ENCODE measurements at places on chromosomes 4 and X.
A peak's percentile ranks its signal among the peaks of the same experiment; 100 is the strongest.

GRCh38 chrX:40933132-40933705, 152.0 kb upstream of the USP9X start:
- peak; percentile 35 for DNase-seq

DNA sequence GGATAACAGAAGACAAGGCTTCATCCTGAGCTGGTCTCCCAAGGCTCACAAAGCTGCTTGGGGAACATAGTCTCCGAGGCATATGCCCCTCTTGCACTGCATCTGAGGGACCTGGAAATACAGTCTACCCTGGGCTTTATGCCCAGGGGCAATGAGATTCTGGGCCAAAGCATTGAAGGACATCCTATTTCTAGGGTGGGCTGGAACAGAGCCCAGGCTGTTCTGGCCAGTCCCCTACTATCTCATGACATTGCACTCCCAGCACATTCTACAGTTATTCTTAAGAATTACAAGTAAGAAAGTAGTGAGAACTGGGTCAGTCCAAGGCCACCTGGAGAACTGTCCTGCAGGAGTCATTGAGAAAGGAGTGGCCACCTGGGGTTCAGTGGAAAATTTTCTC, 107.6 kb downstream of the USP46 start:
- no peak for DNase-seq

DNA sequence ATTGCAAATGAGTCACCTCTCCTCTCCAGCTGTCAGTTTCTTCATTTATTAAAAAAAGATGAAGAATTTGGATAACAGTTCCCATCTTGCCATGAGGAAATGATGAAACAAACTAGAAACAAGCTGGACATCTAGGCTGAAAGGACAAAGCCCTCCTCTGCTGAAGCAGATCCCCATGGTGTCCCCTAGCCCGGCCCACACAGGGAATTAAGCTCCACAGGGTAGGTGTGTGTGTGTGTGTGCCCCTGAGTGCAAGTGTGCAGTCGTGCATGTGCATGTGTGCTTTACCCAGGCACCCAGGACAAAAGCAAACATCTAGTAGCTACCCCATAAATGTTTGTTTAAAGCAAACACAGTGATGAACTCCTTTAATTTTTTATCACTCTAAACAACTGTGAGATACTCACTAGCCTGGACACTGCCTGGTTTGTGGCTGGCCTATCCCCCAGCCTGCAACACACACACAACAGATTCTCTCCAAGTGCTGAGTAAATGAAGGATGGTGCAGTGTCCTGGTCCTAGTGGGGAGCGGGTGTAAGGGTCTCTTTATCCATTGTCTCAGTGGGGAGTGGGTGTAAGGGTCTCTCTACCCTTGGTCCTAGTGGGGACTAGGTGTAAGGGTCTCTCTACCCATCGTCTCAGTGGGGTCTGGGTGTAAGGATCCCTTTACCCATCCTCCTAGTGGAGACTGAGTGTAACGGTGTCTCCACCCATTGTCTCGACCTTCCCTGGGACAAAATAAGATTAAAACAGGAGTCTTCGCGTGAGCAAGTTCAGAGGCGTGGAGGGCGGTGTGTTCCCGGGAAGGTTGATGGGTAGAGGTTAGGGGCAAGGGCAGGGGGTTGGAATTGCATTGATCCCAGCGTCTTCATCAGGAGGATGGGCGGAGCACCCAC, 688 bp upstream of the EVC start:
- DNase-seq = no peak

DNA sequence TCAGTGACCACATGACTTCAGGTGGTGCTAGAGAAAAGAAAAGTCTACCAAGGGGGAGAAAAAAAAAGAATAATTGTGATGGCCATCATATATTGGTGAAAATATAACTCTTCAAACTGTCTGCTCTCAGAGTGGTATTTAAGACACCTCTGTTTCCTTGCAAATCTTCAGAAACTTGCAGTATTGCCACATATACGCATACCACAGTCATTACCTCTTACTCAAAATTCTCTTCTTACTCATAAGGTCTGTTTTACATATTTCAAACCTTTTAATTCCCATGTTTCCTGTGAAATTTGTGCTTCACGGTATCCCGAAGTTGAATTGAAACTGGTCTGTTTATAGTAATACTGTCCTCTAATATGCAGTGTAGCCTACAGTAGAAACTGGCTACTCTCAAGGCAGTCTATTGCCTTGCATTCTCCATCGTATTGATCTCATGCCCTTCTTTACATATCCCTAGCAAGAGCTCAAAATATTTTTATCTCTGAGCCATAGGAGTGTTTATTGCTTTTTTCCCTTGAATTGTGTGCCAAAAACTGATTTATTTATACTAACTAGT, 34.7 kb upstream of the LHFPL1 start:
- peak; percentile 17 for DNase-seq

DNA sequence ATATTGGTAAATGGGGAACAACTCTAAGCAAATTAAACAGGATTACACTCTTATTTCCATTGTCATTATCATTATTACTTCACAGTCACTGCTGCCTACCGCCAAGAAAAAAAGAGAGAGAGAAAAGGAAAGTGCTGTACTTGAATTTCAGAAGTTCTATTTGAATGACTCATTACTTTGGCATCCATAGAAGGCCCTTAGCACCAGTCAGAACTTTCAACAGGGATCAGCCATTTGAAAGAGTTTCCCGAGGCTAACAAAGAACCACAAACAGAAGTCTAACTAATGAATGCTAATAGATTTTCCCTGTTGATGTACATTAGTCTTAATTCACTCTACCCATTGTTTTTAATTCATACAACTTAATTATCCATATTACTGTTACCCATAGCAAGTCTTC, 116.3 kb downstream of the SHROOM4 start:
- peak; percentile 86 for DNase-seq
